Central memory CD4-positive, alpha-beta T cell (primary cell): ENCODE measurements at places on chromosomes 4 and X.

GRCh38 chr4:42865572-42866189 lies 26.8 kb upstream of the GRXCR1 start:
- DNase-seq: peak; percentile 30

DNA sequence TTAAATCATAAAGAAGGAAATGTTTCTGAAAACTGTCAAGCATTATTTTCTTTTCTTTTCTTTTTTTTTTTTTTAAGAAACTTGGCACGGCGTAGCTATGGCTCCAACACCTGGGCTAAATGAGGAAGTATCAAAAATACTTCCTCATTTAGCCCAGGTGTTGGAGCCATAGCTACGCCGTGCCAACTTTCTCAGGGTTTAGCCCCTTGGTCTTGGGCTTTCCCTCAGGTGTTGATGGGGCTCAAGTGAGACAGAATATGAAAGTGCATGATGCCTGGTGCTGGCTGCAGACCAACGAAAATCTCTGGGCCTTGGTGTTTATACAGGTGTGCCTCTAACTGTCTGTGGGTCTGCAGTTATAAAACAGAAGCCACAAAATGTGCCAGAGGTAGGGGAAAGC lies 132.7 kb downstream of the ARHGAP24 start:
- DNase-seq: no peak

DNA sequence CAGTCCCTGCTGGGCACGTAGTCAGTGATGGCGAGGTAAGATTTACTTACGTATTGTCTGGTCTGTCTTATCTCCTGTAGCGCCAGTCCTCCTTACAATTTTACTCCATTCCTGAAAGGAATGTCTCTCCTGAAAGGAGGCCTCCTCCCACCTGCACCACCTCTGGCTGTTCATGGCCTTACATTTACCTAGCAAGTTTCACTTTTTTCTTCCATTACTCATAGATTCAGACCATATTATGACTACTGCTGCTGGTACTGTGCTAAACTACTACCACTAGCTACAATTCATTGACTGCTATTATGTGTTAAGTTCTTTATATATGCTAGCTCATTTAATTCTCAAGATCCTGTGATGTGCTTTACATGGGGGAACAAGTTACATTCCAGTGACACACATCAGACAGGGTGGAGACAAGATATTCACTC lies 189.9 kb downstream of the BMPR1B start:
- no peak for DNase-seq

DNA sequence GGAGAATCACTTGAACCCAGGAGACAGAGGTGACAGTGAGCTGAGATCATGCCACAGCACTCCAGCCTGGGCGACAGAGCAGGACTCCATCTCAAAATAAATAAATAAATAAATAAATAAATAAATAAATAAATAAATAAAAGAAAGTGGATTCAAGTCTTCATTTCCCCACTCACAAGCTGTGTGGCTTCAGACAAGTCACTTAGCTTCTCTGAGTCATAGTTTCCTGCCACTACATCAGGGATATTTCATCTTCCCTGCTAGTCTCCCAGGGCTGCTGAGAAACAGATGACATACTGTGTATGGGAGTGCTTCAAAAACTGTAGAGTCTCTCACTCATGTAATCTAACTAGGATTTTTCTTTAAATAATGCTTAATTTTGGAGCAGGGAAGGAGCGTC lies 37.2 kb downstream of the TBC1D9 start:
- no peak for DNase-seq

DNA sequence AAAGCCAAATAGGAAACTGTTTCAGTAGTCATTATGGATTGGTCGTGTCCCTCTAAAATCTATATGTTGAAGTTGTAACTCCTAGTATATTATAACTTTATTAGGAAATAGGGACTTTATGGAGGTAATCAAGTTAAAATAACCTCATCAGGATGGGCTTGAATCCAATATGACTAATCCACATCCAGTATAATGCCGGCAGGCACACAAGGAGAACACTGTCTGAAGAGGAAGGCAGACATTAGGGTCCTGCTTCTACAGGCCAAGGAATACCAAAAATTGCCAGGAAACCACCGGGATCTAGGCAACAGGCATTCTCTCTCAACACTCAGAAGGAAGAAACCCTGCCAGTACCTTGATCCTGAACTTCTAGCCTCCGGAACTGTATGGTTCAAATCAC lies 130.3 kb downstream of the ATP10D start:
- DNase-seq: no peak
